Hepatocyte (in vitro differentiated cells): ENCODE measurements at places on chromosomes 4 and X. TPM values are rescaled to one million over a fixed set of nuclear protein-coding genes. Genes with fewer than 3 reads are reported as not detected.

Gene RTL3
- total RNA-seq = not detected in 2 replicates

Gene ARSD
- total RNA-seq = 32.9 and 34.2 TPM in 2 replicates

- H3K36me3 ChIP-seq = no peaks in the 10 kb centered on the region
- peak overlapping the region; percentile 60 for H3K27ac ChIP-seq
- H3K4me1 ChIP-seq = peaks cover 11% of the 10 kb centered on the region
- H3K27me3 ChIP-seq = no peaks in the 10 kb centered on the region
These were observed 160.8 kb downstream of the SOWAHB start for GRCh38 chr4:76737180-76737579.

DNA sequence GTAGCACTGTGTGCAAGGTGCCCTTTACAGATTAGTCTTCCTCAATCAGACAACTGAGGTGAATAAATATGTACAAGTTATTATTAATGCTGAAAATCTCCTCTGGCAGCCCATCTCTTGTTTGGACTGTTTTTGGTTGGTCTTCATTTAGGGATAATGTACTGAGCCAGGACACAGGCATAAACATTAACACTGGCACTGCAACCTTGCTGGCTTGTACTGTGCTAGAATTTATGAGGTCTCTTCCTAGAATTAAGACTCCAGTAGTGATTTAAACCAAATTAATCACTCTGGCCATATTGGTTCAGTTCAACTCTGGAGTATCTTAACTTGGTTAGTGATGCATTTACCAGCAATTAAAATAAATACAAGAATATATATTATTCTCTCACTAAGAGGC lies 244.7 kb upstream of the GK2 start:
- no peak overlapping the region for H3K27ac ChIP-seq
- H3K36me3 ChIP-seq = no peaks in the 10 kb centered on the region
- no peak for DNase-seq
- peaks cover 4% of the 10 kb centered on the region for H3K27me3 ChIP-seq
- H3K4me3 ChIP-seq = no peak overlapping the region

GRCh38 chr4:1008840-1009541 lies 2.4 kb upstream of the FGFRL1 start:
- H3K36me3 ChIP-seq = no peaks in the 10 kb centered on the region
- peak overlapping the region; percentile 95 for H3K4me3 ChIP-seq
- DNase-seq = no peak
- H3K27me3 ChIP-seq = peaks cover 33% of the 10 kb centered on the region
